ENCODE measurements at places on chromosomes 2 and 18.

DNA sequence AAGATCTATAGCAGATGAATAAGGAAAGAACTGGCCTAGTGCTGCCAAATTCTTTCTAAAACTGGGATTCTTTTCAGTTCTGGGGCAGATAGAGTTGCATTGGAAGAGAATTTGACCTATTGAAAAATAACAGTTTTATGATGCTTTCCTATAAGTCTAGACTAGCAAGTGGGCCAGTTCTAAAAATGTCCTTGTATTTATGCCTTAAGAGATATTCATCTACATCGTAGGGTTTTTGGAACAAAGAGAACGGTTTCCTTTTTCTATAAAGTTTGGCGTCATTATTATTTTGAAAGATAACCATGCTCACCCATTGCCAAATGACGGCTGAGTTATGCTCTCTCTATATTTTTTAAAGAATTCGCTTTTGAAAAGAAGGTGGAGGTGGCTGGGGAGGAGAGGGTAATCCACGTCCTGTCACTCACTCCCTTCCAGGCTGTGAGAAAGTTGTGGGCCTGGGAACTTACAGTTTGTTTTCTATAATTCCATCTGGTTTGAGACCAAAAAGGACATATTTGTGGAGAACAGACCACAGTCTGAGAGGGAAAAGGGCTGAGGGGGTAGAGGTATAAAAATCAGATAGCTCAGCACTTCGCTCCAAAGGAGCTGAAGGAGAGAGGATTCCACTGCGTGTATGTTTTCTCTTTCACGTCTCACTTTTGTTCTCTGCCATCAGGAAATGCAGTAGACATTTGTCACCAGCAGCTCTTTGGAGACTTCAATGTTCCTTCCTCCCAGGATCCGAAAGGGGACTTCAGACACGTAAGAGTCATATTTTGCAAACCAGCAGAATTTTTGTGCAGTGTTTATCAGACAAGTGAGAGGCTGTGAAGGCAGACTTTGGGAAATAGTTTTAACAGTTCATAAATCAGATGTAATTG lies 281.9 kb upstream of the FN1 start:
- DNase-seq = no peak

DNA sequence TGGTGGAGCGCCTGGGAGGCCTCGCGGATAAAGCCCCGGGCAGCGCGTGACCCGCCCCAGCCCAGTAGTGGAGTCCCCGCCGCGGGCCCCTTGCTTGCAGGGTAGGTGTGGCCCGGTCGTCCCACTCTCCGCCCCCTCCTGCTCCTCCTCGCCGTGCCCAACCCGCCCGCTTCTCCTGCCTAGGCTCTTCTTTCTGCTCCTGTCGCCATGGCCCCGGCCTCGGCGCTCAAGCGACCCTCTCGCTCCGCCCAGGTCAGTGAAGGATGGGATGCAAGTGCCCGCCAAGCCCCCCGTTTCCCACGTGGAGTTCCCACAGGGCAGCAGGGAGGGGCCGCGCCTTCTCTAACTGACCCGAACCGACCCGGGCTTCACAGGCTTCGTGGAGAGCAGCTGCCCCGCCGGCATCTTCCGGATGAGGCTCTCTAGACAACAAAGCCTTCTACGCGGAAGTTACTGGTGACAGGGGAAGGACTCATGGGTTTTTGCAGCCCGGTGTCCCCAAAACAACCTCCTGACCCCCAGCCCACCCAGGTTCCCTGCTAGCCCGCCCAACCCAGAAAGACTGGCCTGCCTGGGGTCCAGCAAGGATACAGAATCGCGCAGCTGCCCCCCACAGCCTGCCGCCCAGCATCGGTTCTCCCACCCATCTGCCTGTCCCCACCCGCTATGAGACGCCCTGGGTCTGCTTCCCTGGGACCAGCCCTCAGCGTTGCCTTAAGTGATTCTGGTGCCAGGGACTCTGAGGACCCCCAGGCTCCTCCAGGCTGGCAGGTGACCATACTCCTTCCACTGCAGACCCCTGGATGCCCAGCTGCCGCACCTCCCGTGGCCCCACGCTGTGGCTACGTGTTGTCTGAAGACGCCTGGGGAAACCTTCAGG lies 32.8 kb downstream of the TTC32 start:
- DNase-seq = peak; percentile 66

DNA sequence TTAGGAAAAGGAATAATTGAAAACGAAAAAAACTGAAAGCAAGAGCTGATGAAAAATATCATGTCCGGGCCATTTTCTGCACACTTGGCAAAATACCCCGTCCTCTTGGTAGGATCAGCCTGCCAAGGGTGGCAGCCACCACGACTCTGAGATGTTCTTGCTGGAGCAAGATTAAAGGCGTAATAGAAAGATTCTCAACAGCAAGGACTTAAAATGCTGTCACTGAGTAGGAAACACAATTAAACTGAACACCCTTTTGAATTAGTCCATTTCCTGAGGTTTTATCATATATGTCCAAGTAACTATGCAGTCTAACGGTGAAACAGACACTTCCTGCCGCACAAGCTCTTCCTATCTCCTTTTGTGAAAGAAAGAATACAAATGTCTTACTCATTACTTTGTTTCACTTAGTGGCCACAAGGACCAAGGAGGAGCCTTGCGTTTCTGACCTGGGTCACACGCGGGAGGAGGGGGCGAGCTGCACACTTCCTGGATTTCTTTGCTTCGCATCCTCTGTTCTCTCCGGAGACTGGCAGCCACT lies 222.7 kb downstream of the PIEZO2 start:
- peak; percentile 15 for DNase-seq

GRCh38 chr2:102140377-102140776 lies 2.2 kb upstream of the IL1R1 start:
- no peak for DNase-seq

DNA sequence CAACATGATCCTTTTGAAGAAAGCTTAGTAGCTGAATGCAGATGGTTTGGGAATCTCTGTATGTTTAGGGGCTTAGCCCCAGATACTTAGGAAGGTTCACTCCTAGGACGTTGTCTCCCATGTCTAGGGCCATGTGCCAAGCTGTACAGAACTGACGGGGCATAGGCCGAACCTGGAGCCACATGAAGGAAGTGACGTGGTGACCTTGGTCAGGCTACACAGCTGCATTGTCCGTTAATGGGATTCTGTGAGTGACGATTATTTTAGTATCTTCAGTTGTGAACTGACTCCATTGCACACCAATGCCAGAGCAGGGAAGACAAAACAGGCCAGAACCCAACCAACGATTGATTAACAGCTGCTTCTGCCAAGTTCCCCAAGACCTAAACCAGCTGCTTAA lies 139.3 kb downstream of the TPO start:
- DNase-seq = no peak

DNA sequence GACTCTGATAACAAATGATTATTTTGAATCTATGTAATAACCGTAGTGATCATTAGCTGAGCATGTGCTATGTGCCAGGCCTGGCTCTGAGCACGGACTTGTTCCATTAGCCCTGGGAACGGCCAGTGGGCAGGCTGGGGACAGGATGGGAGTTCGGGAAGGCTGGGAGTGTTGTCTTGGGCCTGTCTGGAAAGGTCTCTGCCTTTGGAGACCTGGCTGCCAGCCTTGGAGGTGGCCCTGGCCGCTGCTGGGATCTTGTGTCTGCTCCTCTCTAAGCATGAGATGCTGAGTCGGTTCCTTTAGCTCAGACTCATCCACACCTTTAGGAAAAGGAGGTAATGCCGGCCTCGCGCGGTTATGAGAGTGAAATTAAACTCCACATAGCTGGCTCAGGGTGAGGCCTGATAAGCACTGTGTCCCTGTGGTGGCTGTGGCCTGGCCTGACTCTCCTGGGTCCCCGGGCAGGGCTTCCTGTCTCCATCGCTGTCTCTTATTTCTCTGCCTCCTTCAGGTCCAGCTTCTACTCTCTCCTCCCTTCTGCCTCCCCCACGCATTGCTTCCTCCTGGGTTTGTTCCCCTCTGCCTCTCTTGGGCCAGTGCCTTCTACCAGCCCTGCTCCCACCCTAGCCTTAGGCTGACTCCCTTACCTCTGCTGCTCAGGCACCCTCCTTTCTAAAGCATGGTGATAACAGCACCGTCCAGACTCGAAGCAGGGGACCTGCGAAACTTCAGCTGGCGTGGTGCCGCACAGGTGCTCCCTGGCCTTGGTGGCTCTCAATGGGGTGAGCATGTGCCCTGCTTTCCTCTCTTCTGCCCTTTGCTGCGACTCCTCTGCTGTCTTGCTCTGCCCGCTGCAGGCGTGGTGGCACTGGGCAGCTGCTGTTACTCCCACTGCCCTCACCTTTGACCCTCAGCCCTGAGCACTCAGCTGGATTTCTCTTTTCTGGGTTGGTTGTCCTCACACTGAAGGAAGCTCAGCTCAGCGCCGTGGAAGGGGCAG lies 41.8 kb downstream of the NCK2 start:
- no peak for DNase-seq

- DNase-seq = peak; percentile 61
Measured at GRCh38 chr2:169828141-169828811, 1.0 kb downstream of the UBR3 start.
